Adipocyte (in vitro differentiated cells): ENCODE measurements at places on chromosomes 1 and 21.

DNA sequence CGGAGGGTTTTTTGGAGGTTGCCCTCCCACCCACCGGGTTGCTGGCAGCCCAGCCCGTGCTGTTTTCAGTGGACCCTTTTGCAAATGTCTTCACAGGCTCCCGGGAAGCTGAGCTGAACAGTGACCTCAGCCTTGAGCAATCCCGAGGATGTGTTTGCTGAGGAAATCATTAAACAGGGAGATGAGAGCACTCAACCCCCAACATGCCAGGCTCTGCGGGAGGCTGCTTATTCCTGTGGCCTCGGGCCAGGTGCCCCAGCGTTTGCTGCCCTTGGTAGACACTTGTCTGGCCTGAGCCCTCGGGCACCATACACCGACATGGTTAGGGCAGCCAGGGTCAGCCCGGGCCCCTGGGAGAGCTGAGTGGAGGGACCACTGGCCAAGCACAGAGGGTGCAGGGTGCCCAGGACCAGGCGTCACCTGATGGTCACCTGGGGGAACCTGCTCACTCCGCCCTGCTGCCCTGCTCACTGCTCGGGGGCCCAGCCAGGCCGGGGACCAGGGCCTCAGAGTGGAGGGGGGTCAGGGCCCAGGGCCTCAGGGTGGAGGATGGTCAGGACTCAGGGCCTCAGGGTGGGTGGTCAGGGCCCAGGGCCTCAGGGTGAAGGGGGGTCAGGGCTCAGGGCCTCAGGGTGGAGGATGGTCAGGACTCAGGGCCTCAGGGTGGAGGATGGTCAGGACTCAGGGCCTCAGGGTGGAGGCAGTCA, 42.5 kb upstream of the POFUT2 start:
- peak; percentile 86 for DNase-seq

DNA sequence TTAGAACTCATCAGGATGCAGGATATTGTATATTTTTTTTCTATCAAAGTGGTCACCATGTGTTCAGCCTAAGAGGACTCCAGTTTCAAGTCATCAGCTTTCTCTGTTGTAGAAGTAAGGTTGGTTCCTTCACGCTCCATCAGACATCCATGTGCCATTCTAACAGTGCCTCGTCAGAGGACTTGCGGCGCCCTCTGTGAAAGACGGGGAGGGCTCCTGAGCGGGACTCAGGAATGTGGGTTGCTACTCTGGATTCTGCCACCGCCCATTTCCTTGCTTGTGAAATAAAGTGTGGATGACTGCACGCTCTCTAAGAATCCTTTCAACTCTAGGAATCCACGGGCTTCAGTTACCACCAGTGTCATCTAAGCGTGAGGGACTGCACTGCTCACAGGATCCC, 593.5 kb downstream of the KIF26B start:
- DNase-seq = no peak

GRCh38 chr1:76687307-76688175, 179.7 kb upstream of the ST6GALNAC5 start:
- no peak for DNase-seq

- no peak for DNase-seq
These were observed 22.0 kb downstream of the AHCYL1 start for GRCh38 chr1:110006516-110006915.

GRCh38 chr1:15342408-15342967, 67.2 kb upstream of the EFHD2 start:
- DNase-seq = no peak

DNA sequence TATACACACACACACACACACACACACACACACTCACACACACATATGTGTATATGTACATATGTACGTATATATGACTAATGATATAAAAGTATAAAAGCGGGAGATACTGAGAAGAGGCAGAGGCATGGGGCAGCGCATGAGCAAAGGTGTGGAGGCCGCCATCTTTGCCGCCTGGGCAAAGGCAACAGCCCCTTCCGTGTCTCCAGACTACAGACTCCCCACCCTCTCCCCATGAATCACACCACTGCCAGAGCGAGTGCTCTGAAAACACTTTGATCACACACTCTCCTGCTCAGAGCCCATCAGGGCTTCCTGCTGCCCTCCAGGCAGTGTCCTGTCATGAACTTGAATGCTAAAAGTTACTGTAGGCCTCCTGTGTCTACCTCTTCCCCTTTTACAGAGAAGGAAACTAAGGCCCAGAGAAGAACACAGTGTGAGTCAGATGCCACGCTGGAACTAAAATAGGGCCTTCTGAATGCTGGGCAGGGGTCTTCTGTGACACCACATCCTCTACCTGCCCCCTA, 54.7 kb upstream of the SSBP3 start:
- no peak for DNase-seq

GRCh38 chr1:227756172-227756959, 21.1 kb downstream of the SNAP47 start:
- no peak for DNase-seq

DNA sequence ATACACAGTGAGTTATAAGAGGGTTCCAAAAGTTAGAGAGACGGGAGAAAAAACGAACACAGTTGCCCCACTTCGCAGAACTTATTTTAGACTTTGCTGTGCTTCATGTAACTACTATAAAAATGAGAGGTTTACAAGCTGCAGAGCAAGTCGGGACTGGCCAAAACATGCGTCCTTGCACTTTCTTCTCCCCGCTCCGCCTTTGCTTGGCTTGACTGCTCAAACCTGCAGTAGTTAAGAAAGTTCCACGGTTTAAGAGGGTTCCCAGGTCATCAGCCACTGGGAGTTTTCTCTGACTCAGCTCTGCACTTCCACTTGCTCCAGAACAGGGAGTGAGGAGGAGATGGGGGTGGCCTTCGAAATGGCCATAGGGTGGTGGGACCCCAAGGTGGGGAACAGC, 36.2 kb downstream of the CLIC6 start:
- no peak for DNase-seq

DNA sequence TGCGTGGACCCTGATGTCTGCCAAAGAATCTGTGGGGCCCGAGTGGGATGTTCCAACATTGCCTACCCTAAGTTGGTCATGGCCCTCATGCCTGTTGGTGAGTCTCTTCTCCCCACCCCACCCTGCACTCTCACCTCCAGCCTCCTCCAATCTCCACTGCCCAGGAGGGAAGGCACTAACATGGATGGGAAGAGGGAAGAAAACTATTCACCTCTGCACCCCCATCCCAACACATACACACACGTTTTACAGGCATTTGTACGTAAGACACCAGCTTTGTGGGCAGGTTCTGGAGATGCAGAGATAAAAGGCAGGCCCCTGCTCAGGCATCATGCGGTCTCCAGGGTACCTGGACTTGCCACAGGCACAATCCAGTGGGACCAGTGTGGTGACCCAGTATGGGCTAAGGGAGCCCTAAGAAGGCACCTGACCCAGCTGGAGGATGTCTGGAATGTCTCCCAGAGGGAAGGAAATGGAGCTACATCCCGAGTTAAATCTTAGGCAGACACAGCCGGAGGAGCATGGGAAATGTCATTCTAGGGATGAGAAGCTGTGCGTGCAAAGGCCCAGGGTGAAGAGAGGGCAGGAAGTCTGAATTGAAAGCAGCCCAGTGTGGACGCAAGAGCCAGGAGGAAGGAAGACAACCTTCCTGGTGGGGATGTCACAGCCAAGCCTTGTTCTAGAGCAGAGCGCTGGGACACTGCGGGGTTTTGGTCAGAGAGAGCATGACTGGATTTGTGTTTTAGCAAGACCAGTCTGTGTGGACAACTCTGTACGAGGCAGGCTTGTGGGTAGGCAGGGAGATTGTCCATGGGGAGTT, 11.4 kb downstream of the SLC5A9 start:
- DNase-seq = no peak

- peak; percentile 22 for DNase-seq
These were observed 354.3 kb downstream of the SRGAP2C start for GRCh38 chr1:121538943-121539575.

- peak; percentile 73 for DNase-seq
These were observed 167.7 kb downstream of the RUNX1 start for GRCh38 chr21:34881421-34881820.

DNA sequence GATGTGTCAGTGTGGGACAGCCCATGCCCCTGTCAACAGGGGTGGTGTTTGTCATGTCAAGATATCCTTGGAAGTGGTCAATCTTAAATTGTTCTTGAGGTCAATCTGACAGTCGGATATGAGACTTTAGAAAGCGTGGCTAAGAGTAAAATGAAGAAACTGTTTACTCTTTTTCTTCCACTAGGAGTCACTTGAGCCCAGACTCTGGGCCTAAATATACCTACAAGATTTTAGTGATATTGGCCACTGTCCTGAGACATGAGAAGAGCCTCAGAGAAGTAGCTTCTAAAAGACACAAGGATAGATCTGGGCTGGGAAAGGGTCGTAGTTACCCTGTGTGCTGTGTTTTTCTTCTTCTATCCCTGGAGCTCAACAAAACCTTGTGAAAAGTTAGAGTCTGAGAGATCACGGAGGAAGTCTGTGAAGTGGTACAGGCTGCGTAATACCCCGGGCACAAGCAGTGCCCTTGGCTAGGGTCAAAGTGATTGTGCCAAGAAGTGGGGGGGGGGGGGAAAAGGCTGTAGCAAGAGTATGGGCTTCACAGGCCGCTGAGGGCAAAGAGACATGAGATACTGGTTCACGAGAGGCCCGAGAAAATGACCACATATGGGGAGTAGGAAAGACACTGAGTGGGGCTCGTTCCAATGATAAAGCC, 355.2 kb upstream of the GREM2 start:
- peak; percentile 51 for DNase-seq

DNA sequence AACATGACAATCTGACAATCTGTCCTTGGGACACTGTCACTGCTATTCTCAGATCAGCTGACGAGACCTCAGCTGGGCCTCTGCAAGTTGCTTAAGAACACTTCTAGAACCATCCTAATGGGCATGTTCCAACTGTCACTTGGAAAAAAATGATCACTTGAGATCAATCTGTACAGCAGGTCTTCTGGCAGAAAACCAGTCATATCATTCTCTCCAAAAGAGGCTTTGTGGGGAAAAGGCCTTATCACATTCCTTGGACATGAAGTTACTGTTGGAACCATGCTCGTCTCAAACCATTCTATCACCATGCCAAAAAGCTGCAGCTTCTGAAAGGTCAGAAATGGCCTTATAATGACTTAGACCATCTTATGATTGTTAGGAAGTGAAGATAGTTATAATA, 744.2 kb downstream of the USP25 start:
- DNase-seq = peak; percentile 1

- no peak for DNase-seq
These were observed 10.7 kb upstream of the CSRP1 start for GRCh38 chr1:201517631-201518030.

- no peak for DNase-seq
These were observed 6.0 kb downstream of the CYB561D1 start for GRCh38 chr1:109499661-109500536.

DNA sequence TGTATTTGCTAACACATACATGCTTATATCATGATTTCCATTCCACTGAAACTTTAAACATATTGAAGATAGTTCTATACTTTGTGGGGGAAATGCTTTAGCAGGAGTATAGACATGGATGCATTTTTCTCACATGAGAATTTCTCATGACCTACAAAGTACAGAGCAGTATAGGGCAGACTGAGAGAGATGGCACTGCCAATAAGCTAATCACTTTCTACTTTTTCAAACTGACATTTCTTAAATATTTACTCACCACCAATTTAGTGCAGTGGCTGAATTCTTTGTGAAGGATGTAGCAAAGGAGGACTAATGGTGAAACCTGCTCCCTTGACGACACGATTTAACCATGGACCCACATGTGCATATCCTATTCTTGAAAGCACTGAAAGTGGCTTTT, 923.5 kb downstream of the ADGRL2 start:
- no peak for DNase-seq

DNA sequence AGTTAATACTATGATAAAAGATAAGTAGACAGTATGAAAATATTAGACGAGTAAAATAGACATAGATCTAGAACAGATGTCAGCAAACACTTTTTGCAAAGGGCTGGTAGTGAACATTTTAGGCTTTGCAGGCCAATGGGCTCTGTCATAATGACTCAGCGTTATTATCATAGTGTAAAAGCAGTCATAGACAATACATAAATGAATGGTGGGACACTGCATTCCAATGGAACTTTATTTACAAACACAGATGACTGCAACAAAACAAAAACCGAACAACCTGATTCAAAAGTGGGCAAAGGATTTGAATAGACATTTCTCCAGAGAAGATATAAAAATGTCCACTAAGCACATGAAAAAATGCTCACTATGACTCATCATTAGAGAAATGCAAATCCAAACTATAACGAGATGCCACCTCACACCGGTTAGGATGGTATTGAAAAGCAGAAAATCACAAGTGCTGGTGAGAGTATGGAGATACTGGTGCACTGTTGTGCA, 7.3 kb downstream of the GSTM5 start:
- peak; percentile 61 for DNase-seq

DNA sequence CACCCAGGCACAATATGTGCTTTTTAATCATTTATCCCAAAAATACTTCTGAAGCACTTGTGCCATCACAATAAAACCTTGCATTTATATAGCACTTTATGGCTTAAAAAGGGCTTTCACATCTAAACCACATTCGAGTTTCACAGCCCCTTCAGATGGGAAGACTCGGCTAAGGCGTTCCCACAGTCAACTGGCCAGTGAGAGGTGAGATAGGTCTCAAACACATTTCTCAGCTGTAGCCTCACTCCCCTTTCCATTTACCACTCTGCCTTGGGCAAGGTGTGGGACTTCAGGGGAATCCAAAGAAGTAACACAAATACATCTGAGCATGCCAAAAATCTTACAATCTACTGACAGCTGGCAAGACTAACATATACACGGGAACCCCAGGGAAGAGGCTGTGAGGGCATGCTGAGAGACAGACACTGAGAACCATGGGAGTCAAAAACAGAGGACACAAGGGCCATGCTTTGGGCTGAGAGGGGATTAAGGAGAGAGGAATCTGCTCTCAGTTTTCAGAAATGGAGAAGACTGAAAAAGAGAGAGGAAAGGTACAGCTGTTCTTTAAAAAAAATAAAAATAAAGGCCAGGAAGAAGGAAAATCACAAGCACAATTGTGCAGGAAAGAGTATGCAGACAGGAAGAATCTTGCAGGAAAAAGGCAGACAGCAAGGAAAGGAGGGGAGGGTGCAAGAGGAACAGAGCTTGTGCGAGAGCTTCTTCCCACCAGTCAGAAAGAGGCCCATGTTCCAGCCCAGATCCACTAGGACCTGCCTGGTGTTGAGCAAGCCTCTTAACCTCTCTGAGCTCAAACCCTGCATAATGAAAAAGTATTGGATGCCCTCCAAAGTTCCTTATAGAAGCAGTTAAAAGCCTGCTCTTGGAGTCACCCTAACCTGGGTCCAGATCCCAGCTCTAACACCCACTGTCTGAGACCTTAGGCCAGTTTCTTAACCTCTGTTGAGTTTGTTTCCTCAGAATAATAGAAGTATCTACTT, 73.5 kb downstream of the JAK1 start:
- DNase-seq = peak; percentile 48

DNA sequence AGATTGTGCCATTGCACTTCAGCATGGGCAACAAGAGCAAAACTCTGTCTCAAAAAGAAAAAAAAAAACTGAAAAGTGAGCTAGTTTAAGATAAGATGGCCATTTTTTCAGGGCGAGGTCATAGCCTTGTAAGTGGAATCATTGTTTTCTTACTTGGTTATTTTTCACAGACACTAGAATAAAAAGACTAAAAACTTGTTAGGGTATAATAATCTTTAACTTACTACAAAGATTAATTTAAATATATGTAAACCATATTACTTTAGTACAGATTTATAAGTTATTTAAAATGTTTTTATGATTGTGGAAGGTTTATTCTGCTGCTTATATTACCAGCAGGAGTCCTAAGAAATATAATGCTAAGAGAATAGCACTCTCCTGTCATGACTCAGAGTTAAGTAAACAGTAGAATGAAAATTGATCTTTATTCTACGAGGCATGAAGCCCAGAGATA, 23.5 kb downstream of the ANGPTL1 start:
- DNase-seq = peak; percentile 72

GRCh38 chr21:16594191-16594590, 864.4 kb downstream of the USP25 start:
- no peak for DNase-seq
